A549 treated with CORT108297 at 1 μM for 4 hours (cell line): ENCODE measurements at places on chromosomes 16 and 17. TPM values are rescaled to one million over a fixed set of nuclear protein-coding genes. Genes with fewer than 3 reads are reported as not detected.

The EFCAB13 gene
- 1.8 to 2.5 TPM (median 2.1 TPM) in 5 replicates for total RNA-seq

The IRX6 gene
- 0.02 TPM in 1 of 5 replicates, not detected in the others for total RNA-seq

The NHERF2 gene
- 43.6 to 63.6 TPM (median 62.0 TPM) in 5 replicates for total RNA-seq

The TNK1 gene
- 1.3 to 2.0 TPM (median 1.7 TPM) in 5 replicates for total RNA-seq

The HBZ gene
- 0.14 TPM in 1 of 5 replicates, not detected in the others for total RNA-seq

The IRF8 gene
- total RNA-seq = 0.20 to 0.54 TPM (median 0.38 TPM) in 5 replicates

The UBALD1 gene
- 34.5 to 67.4 TPM (median 61.1 TPM) in 5 replicates for total RNA-seq

The LRRC37A gene
- total RNA-seq = 0.51 to 0.95 TPM (median 0.85 TPM) in 5 replicates

The RNF157 gene
- total RNA-seq = 5.1 to 6.0 TPM (median 5.7 TPM) in 5 replicates

The PRR29 gene
- total RNA-seq = 0.47 to 0.95 TPM (median 0.71 TPM) in 5 replicates

The LUC7L gene
- 48.6 to 54.3 TPM (median 52.6 TPM) in 5 replicates for total RNA-seq

The TMEM106A gene
- total RNA-seq = 0.82 to 1.5 TPM (median 0.96 TPM) in 5 replicates

The C1QTNF1 gene
- total RNA-seq = 35.8 to 45.3 TPM (median 40.2 TPM) in 5 replicates

The NXN gene
- 22.3 to 27.3 TPM (median 26.6 TPM) in 5 replicates for total RNA-seq

The CLEC10A gene
- total RNA-seq = not detected in 5 replicates

The SYCE1L gene
- 3.8 to 9.0 TPM (median 8.4 TPM) in 5 replicates for total RNA-seq

The P2RX1 gene
- total RNA-seq = 0.05 to 0.07 TPM in 2 of 5 replicates, not detected in the others

The GCGR gene
- 0.17 to 0.50 TPM (median 0.23 TPM) in 5 replicates for total RNA-seq

The CHST4 gene
- total RNA-seq = 0.05 to 0.13 TPM (median 0.08 TPM) in 4 of 5 replicates, not detected in the other

The HP gene
- total RNA-seq = 0.47 to 0.53 TPM in 2 of 5 replicates, not detected in the others

The PIGL gene
- 16.1 to 20.8 TPM (median 16.7 TPM) in 5 replicates for total RNA-seq

The VAT1L gene
- total RNA-seq = 0.02 to 0.03 TPM in 2 of 5 replicates, not detected in the others

The SLC12A3 gene
- 0.02 TPM in 1 of 5 replicates, not detected in the others for total RNA-seq

The HOXB7 gene
- total RNA-seq = 32.6 to 36.9 TPM (median 33.6 TPM) in 5 replicates

The ELMO3 gene
- 0.93 to 1.7 TPM (median 1.3 TPM) in 5 replicates for total RNA-seq

The TLCD2 gene
- total RNA-seq = 1.1 to 1.8 TPM (median 1.3 TPM) in 5 replicates
